ENCODE measurements at places on chromosomes 7 and 10.

DNA sequence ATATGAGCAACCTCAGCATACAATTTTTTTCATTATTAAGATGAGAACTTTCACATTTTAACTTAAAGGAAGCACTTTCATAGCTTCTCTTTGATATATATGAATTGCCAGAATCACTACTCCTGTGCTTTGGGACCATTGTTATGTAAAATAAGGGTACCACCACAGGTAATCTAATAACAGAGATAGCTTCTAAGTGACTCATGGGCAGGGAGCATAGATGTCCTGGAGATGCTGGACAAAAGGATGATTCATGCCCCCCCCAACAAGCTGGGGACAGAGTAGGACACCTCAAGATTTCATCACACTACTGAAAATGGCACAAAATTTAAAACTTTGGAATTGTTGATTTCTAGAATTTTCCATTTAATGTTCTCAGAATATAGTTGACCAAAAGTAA is 641.1 kb downstream of the PCDH15 start:
- DNase-seq: no peak

DNA sequence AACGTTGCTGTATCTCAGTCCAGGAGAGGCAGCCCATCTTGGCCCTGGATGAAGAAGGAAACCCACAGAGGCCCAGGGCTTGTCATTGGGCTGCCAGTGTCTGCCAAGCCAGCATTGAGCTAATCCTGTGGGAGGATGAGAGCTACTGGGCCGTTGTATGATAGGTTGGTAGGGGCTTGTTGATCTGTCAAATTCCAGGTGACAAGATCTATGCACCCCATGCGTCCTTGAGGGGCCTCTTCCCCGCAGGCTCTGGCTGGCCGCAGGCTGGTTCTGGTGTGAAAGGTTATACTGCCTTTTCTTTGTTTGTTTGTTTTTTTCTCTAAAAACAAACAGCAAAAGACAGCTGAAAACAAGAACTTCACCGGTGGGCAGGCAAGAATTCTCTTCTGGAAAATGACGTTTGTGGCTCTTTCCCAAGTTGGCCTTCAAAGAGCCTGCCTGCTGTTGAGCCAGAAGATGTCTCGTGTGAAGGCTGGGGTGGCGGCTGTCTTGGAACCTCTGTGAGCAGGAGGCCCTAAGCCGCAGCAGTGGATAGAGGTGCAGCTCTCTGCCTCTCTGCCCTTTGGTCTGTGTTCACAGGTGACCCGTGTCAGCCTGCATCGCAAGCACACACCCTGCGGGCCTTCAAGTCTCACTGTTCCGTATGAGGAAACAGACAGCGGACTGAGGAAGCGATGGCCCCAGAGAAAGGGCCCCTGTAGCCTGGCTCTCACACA is 23.3 kb downstream of the CYP17A1 start:
- DNase-seq: no peak

DNA sequence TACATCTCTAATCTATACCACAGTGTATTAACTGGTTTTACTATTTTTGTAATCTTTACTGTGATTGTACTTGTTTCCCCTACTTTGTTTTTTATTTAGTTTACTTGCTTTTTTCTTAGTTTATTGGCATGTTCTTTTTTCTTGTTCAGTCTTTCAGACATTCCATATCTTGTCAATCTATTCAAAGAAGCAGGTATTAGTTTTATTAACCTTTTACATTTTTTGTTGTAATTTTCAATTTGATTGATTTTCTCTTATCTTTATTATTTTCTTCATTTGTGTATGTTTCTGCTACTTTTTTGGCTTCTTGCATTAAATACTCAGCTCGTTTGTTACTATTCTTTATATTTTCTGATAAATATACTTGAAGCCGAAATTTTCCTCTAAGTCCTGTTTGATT is 41.6 kb downstream of the TLX1 start:
- DNase-seq: no peak

DNA sequence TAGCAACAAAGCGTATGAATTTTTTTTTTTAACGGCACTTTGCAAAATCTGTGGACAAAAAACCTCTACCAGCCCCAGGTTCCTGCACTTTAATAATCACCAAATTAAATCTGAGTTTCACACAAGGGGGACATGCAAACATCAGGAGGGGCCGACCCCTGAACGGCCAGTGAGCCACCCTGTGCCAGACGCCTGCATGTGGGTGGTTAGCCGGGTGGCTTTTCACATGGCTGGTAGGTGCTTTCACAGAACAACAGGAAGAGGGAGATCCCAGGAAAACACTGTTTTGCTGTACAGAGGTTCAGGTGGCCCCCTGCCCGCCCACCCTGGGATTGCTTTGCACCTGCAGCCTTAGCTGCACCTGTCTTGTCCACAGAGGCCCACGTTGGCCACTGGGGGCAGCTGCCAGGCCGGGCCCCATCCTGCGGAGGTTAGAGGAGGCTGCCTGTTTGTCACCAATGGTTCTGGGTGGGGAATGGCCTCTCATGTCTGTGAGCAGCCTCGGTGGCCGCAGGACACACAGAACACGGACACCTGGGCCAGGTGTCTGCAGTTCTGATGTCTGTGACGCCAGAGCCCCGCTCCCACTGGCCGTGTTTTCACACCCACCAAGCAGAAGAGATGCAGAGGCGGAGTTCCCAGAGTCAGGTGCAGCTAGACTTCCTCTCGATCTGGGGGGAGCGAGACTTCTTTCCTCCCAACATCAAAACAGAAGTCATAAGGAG is 107.7 kb downstream of the FAM53B start:
- DNase-seq: no peak

DNA sequence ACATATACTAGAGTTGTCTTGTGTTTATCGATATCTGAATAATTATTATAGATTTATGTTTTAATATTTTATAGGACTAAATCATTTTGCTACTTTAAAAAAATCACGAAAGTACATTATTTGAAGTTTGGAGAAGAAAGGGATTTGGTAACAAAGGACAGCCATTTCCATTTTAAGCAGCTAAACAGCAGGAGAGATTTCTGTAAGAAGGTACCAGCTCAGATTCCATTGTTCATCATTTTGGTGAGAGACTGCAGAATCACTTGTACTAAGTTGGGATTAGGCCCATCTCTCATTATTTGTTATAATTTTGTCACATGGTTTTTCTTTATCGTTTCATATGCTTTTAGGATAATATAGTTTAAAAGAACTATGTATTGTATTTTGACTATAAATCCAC is 46.7 kb downstream of the PALS2 start:
- no peak for DNase-seq

GRCh38 chr10:48289501-48290238 is 15.2 kb upstream of the FRMPD2 start:
- peak; percentile 41 for DNase-seq

DNA sequence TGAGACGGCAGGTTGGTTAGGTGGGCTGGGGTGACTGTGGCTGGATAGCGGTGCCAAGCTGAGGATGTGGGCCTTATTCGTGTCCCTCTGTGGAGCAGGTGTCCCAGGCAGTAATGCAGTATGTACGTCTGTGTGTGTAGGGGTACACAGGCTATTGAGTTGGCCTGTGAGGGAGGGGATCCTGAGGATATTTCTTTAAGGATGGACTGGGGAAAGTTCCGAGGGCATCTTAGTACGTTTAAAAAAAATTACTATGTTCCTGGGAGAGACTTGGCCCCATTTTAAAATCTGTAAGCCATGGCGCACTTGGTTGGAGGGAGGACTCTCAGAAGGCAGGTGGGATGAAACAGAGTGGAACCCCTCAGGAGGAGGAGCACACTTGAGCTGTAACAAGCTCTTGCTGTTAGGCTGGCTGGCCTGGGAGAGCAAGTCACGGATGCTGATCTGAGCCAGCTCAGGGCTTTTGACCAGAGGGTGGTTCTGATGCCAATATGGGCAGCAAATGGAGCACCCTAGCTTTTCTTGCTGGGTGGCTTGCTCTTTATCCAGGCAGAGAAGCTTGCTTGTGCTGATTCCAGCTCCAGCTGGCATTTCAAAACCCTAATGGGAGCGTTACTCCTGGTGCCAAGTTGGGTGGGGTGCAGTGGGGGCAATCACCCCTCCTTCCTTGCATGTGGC is 765 bp downstream of the WBP1L start:
- DNase-seq: no peak

DNA sequence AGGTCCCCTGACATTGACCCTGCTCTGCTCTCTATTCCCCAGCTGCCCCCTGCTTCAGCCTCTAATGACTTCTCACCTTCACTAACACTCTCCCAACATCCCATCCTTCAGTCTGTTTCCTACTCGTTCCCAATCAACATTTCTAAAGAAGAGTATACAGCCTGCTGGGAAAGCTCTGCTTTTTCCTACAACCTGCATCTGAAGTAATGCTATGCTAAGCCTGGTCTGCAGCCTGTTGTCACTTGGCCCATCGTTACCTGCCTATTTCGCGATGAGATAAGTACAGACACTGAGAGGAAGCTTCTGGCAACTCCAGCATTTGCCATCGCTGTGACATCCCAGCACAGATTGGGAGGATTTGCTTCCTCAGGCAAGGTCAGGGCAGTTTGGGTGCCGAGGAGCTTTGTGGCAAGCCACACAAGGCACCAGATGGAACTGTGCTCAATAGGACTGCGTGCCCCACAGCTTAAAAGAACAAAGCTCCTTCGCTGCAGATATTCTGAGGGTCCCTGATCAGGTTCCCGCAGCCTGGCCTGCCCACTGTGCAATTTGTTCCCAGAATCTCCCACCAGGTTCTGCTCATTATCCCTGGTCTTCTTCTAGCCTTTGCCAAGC is 51.4 kb downstream of the PKD1L1 start:
- no peak for DNase-seq

DNA sequence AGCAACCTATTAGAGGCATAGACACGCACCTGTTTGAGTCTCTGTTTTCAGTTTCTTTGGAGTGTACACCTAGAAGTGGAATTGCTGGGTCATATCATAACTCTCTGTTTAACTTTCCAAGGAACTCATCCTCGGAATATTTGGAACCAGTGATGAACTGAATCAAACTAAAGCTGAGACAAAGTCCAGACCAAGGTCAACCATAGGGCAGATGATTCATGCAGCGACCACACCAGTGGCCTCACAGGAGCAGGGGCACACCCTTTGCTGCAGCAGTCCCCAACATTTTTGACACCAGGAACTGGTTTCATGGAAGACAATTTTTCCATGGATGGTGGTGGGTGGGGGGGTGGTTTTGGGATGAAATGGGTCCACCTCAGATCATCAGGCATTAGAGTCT is 4.9 kb upstream of the OPTN start:
- no peak for DNase-seq

DNA sequence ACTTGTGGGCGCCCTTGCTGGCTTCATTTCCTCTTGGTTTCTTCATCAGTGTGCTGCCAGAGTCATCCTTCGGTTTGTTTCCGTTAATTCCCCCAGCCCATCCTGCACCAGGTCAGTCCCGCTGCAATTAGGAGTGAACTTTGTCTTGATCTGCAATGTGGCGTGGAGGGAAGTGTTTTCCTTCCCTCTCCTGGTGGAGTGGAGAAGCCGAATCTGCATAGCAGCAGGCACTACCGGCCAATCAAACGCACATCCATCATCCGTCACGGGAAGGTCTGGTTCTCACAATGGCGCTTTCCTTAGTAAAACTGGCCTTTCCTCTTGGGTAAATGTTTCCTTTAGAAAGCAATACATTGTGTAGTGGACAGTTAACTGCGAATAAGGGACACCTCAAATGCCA is 337.5 kb downstream of the CXCL12 start:
- DNase-seq: no peak

- peak; percentile 5 for DNase-seq
Measured at GRCh38 chr10:97069576-97070362, 116.0 kb downstream of the SLIT1 start.

GRCh38 chr10:3196958-3197347 is 24.4 kb upstream of the PITRM1 start:
- DNase-seq: no peak

DNA sequence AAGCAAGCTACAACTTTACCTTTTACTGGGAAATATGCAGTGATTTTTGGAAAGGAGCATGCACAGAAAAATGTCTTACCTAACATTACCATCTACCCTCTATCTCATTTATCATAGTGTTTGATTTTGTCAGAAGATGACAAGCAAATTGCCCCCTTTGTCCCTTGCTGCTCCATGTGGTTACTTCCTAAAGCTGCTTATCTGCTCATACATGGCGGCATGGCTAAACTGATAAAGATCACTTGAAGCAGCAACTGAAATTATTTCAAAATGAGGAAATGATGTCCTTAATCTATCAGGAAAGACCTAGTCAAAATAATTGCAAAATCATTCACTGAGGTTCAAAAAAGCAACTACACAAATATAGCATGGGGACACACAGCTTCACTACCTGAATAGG is 1198.5 kb upstream of the SORCS1 start:
- DNase-seq: no peak

- no peak for DNase-seq
Measured at GRCh38 chr7:93646538-93646937, 72.0 kb upstream of the CALCR start.

DNA sequence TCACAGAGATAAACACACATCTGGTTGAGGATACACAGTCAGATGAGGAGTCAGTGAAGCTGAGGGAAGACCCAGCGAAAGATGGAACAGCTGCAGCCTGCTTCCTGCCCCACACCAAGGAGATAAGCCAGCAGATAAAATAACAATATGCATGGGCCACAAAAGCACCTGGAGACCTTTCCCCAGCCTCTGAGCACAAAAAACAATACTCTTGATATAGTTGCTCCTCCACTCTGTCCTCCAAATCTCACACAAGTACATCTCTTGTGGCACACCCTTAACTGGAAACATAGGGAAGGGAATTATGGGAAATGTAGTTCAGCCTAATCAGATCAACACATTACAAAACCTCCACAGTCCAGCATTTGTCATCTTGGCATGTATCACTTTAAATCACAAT is 9.7 kb upstream of the FHIP2A start:
- no peak for DNase-seq

- DNase-seq: no peak
Measured at GRCh38 chr7:81526971-81527370, 242.9 kb downstream of the HGF start.

Measured in stimulated activated CD4-positive, alpha-beta T cell treated with anti-CD3 and anti-CD28 coated beads, Interleukin-2, amount 100 ng/mL, for 48 hours (primary cell).